ENCODE measurements at places on chromosomes 1 and 21.
A peak's percentile ranks its signal among the peaks of the same experiment; 100 is the strongest.

DNA sequence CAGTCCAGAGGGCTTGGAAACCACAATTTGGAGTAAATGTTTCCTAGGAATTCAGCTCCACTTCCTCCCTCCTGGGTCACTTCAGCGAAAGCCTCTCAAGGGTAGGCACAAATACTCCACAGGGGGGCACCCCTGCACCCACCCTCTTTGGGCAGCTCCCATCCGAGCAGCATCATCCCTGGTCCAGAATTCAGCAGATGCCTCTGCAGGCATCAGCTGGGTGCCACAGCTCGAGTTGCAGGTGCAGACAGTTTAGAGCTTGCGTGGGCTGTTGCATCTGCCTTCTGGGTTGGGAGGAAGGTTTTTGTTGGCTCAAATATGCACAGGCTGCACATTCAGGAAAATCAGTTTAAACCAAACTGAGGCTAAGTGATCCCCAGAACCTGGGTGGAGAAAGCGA is 25.0 kb downstream of the KANK4 start:
- DNase-seq, result peak; percentile 45

DNA sequence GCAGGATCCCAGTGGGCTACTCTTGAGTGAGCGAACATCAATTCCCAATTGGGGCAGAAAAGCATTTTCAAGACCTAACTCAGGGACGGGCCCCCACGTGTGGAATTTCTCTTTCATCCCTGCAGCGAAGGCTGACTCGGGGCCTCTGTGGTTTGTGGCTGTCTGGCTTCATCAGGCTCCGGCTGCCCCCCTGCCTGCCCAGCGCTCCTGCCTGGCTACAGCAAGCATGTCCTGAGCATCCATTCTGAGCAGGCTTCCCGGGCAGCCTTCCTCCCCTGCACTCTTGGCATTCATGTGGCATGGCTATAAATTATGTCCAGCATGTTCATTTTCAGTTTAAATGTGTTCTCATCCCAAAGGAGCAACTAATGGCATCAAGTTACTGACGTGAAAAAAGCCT is 588.1 kb downstream of the KIF26B start:
- DNase-seq, result peak; percentile 27

DNA sequence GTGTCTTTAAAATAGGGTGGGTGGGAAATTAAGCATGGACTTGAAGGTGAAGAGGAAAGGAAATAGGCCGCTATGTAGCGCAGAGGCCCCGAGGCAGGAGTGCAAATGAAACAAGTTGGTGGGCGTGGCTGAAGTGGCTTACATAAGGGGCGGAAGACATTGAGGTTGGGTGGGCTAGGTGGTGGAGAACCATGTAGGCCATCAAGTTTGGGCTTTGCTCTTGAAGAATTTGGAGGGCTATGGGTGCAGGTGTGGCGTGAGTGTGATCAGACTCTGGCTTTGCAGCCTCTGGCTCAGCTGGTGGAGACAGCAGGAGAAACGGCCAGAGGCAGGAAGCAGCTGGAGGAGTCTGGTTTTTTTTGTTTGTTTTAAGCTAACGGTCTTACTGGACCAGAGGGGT is 6.7 kb downstream of the SLFNL1 start:
- DNase-seq, result no peak

DNA sequence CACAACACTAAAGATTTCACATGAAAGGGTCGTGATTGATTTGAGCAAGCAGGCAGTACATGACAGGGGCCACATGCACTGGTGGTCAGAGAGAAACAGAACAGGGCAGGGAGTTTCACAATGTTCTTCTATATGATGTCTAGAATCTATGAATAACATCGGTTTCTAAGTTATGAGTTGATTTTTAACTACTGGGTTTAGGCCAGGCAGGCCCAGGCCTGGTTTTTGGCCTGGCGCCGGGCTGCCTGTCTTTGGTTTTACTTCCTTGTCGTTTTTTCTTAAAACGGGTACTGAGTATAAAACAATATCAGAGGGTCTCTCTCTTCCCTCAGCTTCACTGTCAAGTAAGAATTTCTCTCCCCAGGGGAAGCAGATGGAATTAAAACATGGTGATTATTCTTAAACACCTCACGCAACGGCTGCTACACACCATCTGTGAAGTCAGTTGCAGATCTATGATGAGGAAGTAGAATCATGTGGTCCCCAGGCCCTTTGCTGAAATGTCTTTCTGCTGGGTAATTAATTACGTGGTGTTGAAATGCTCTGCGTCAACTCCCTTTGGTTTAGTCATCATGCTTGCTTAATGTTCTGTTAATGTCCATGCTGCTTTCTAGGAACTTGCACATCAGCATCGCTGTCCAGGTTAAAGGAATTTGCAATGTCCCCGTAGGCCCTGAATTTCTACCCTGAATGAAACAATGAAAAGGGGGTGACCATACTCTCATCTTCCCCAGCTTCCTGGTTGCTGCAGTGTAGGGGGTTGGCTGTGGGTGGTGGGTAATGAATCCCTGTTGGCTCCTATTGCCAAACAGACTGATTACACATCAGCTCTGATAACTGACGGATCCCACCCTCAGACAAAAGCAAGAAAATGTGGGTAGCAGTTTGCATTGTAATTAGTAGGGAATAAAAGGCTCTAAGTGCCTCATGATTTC is 70.3 kb downstream of the SERINC2 start:
- DNase-seq, result no peak

- no peak for DNase-seq
Measured at GRCh38 chr21:36347962-36348328, 27.9 kb downstream of the MORC3 start.

GRCh38 chr1:201713086-201713810 is 115.7 kb upstream of the IPO9 start:
- no peak for DNase-seq

DNA sequence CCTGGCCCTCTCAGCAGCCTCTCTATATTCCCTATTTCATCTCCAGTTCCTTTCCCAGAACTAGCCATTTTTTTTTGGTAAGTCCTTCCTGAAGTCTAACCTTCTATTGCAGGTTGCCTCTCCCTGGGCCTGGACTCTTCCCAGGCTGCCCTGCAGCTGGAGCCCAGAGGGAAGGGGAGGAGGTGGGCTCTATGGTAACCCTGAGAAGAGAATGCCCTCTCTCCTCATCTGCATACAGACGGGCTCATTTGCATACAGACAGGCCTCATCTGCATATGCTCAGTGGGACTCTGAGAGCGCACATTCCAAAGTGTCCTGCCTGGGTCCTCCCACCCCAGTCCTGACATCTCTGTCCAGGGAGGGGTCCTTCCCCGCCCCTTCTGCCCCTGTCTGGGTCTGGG is 32.7 kb downstream of the RHBG start:
- DNase-seq, result peak; percentile 69

DNA sequence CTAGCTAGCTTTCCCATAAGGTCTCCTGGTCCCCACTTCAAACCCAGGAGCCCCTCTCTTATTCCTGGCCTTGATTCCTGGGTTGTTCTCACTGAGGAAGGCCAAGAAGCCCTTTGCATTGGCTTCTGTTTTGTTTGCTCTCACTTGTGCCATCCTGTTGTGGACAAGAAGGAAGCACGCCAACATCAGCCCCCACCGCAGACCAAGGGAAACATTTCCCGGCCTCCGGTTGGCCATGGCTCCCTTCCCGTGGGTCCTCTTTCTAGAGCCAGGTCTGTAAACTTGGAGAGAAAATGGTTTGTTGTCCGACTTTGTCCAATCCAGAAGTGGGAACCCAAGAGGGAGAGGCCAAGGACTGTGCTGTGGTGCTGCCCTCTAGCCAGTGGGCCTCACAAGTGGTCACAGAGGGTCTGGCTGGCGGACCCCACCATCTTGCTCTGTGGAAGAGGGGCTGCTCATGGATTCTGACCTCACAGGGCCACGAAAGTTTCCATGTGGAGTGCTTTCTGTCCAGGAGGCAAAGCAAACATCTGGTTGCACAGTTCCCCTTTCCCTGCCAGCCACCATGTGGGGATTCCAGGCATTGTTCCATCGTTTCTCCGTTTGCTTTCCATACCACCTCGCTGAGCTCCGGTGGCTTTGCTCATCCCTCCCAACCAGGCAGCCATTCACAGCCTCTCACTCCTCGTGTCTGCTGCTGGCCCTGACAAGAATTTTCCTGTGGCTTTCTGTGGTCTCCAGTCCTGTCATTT is 18.9 kb upstream of the TENT5C start:
- DNase-seq, result no peak

DNA sequence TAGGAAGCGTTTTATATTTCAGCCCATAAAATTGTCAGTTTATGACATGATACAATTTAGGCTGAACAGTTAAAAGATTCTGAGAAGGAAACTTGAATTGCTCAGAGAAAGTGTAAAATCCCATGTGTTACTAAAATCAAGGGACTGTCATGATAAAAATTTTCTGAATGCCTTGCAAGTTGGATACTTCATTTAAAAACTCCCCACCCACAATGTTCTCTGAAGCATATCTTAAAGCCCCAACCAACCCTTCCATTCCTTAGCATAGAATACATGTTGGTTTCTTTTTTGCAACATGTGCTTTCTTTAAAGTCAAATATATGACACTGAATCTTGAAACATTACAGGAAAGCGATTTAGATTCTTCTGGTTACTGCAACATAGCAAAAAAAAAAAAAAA is 97.4 kb downstream of the MRPL39 start:
- no peak for DNase-seq

- no peak for DNase-seq
Measured at GRCh38 chr1:174736831-174737230, 262.9 kb upstream of the CACYBP start.

DNA sequence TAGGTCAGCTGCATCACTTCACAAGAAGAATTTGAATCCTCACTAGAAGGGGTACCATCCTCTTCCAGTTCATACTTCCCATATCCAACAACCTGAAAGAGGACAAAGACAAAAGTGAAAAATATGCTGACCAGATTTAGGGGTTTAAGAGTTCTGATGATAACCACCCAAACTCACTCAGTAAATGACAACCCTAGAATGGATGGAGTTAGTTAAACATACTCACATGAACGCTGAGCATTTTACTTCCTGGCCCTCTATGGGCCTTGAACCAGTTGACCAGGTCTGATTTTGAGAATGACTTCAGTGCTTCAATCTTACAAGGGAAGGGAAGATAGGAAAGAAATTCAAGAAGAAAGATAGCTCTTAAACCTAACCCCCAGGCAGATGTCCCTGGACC is 89.2 kb downstream of the NRDC start:
- no peak for DNase-seq

- no peak for DNase-seq
Measured at GRCh38 chr1:21337928-21338572, 47.8 kb upstream of the ECE1 start.

DNA sequence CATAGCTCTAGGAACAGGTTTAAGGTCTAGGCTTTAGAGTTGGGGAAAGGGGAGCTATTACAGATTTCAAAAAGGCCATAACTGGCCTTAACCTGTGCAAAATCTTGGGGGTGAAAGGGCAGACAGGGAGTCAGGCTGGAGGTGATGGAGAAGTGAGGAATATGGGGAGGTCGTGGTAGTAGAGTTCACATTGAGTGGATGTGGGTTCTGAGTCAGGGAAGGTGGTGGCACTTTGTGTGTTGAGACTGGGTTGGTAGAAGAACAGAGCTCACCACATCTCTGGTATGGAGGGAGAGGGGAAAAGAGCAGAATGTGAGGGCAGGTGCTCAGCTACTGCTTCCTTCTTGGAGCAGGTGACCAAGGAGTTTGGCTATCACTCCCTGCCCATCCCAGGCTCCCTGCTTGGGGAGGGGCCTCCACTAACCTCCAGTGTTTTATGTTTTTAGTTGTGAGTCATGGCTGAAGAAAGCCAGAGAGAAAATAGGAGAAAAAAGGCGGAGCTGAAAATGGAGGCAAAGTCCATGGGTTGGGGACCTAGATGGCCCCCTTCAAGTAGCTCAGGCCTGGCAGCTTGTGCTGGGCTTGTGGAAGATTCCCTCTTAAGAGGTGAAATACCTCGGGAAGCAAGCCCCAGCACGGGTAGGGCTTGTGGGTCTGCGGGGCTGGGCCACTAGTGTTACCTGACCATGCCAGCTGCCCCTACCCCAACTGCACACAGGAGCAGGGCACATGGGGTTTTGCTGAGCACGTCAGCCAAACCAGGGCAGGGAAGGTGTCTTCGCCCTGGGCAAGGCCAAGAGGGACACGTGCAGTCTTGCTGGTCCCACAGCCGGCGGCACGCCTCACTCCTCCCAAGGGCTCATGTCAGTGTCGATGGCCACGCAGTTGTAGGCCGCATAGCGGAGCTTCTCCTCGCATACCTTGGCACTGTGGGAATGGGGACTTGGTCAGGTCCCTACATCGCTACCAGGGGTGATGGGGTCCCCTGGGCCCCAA is 8.2 kb downstream of the HECTD3 start:
- DNase-seq, result no peak

GRCh38 chr21:27764056-27764455 is 797.2 kb upstream of the ADAMTS5 start:
- no peak for DNase-seq

GRCh38 chr1:35768350-35769187 is 1.2 kb downstream of the CLSPN start:
- no peak for DNase-seq

DNA sequence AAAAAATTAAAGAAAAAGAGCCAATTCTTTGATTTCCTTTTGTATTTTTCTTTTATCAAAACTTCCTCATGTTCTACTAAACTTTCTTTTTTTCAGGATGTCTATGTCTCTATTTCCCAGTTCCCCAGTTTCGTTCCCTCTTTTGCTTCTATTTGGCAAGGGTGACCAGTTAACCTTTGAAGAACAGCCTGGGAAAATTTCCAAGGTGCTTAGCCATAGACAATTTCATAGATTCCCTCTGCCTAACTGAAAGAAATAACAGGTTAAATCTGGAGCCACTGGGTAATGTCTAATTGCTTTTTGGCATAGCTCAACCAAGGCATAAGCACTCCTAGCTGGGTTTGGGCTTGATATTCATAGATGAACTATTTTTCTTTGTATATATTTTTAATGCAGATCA is 272.3 kb downstream of the ADGRL2 start:
- DNase-seq, result no peak

GRCh38 chr1:226908913-226909312 is 31.2 kb upstream of the COQ8A start:
- no peak for DNase-seq

GRCh38 chr1:229017091-229017490 is 253.8 kb upstream of the RAB4A start:
- DNase-seq, result no peak

DNA sequence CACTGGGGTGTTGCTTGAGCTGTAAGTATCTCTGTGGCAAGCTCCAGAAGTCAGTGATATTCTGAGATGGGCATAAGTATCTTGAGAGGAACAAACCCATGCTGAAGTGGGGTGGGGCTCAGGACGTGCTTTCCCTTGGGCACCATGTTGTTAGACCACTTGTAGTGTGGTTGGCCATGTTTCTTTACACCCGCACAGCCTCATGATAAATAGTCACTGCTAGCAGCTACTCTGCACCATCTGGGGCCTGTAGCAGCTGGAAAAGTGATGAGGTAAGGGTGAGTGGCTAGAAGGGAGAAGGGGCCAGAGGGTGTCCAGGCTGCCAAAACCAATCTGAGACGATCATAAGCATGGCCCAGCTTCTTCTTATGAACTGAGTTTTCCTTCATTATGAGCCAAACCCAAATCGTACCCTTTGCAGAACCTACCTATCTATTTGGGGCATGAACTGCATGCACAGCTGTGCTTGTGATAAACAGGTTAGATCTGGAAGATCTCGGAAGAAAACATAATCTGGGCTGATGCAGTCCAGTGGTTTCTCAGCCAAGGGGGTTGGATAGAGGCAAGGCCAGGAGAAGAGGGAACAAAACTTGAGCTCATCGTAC is 91.9 kb upstream of the IRF2BP2 start:
- DNase-seq, result no peak

- no peak for DNase-seq
Measured at GRCh38 chr1:244941121-244941520, 76.8 kb upstream of the HNRNPU start.

Measured in neural progenitor cell (in vitro differentiated cells).